ENCODE measurements at places on chromosomes 16 and 17.

- no peak for DNase-seq
Measured at GRCh38 chr17:28712032-28712704, 480 bp upstream of the PROCA1 start.

GRCh38 chr16:35102780-35103403 lies 1643.5 kb downstream of the TP53TG3F start:
- DNase-seq, result no peak

- DNase-seq, result no peak
Measured at GRCh38 chr16:20349615-20350014, 2.9 kb downstream of the UMOD start.

GRCh38 chr16:58110571-58111301 lies 18.4 kb downstream of the CFAP20 start:
- DNase-seq, result no peak

DNA sequence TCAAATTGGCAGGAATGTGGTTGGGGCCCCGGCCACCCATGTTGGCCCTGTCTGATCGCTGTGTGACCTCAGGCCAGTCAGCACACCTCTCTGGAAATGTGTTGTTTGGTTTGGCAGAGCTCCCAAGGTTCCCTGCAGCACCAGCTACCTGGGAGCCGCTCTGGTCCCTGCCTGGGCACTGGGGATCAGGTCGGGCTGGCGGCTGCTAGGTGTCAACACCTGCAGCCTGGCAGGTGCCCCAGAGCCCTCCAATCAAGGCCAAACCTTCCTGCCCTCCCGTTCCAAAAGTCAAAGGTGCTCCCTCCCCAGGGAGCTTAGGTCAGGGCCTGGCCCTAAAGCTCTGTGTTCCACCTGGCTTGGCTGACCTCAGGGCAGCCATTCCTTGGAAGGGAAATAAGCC lies 55.9 kb downstream of the ZDHHC7 start:
- no peak for DNase-seq

DNA sequence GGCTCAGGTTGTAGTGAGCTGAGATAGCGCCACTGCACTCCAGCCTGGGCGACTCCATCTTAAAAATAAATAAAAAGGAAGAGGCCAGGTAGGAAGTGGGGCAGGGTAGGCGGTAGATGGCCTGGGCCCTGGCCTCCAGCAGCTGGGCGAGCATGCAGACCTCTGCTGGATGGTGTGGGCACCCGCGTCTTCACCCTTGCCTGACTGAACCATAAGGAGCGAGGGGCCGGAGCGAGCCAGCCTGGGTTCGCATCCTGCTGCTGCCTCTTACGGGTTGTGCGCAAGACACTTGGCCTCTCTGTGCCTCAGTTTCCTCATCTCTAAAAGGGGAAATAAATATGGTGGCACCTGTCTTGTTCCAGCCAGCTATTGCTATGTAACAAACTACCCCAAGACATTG lies 146.1 kb upstream of the GSE1 start:
- no peak for DNase-seq

GRCh38 chr16:69932228-69932627 lies 18.9 kb upstream of the CLEC18A start:
- no peak for DNase-seq

GRCh38 chr16:50603206-50604064 lies 55.2 kb downstream of the NKD1 start:
- no peak for DNase-seq

- no peak for DNase-seq
Measured at GRCh38 chr17:7969433-7969832, 33.0 kb upstream of the GUCY2D start.

GRCh38 chr16:27304881-27305745 lies 8.7 kb upstream of the IL4R start:
- no peak for DNase-seq

DNA sequence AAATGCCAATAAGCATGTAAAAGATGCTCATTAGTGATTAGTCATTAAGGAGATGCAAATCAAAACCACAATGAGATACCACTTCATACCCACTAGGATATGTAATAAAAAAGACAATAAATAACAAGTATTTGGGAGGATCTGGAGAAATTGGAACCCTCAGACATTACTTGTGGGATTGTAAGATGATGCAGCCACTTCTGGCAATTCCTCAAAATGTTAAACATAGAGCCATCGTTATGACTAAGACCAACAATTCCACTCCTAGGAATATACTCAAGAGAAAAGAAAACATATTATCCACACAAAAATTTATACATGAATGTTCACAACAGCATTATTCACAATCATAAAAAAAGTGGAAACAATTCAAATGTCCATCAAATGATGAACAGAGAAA lies 336.2 kb upstream of the PMFBP1 start:
- DNase-seq, result no peak

- no peak for DNase-seq
Measured at GRCh38 chr17:65389949-65390348, 171.5 kb downstream of the AXIN2 start.

DNA sequence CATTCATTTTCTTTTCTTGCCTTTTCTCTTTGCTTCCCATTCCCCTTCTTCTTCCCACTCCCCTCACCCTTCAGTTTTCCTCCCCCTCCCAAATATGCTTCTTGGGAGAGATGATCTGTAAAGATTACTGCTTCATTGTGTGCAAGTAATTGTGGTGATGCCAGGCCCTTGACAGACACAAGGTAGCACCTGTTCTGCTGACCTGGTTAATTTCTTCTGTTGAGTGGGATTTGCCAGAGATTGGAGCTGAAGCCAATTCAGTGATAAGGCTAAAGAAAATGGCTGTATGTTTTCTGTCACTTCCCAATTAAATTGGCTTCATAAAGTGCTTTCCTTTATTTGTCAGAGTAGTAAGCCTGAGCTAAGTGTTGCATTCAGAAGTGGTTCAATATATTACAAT lies 44.5 kb downstream of the AATF start:
- no peak for DNase-seq

GRCh38 chr17:21282231-21282630 lies 2.3 kb upstream of the MAP2K3 start:
- DNase-seq, result peak; percentile 86

- no peak for DNase-seq
Measured at GRCh38 chr16:50711862-50712559, 18.6 kb downstream of the NOD2 start.
